Fibroblast of skin of abdomen (primary cell): ENCODE measurements at places on chromosomes 12 and 14.

- peak; percentile 3 for DNase-seq
Observed at GRCh38 chr14:98692832-98693231, 579.2 kb downstream of the BCL11B start.

- no peak for DNase-seq
Observed at GRCh38 chr12:70670948-70671347, 33.7 kb upstream of the PTPRB start.

GRCh38 chr12:22312336-22312735 lies 22.2 kb downstream of the ST8SIA1 start:
- DNase-seq = peak; percentile 37

DNA sequence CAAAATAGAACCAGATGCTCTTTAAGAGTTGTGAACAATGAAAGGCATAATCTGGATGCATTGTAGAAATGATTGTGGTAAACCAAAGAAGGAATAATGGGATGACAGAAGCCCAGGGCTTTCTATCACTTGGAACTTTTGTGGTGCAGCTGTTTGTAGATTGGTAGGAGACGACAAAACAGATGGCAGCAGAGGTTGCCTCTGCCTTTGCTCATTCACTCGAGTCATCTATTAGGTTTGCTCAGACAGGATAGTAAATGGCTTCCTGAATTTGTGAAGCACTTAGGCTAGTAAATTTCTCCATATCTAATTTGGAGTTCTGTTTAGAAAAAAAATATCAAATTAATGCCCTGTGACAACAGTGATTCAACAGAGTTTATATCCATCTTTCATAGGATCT lies 78.4 kb downstream of the FGD4 start:
- DNase-seq = peak; percentile 43

DNA sequence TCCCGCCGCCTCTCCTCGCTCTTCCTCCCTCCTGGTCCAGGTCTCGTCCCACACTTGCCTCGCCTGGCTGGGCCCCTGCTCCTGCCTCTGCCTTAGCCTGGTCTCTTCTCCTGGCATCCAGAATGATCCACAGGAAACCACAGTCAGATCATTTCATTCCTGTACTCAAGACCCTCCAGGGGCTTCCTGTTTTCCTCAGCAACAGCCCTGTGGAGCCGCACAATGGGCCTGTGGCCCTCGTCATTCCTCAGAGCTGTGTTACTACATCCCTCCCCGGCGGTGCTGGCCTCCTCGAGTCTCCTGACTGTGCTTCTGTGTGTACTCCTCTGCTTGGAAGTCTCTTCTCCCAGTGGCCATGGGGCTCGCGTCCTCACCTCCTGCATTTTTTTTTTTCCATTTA lies 20.1 kb downstream of the ATP6V0A2 start:
- DNase-seq = no peak

DNA sequence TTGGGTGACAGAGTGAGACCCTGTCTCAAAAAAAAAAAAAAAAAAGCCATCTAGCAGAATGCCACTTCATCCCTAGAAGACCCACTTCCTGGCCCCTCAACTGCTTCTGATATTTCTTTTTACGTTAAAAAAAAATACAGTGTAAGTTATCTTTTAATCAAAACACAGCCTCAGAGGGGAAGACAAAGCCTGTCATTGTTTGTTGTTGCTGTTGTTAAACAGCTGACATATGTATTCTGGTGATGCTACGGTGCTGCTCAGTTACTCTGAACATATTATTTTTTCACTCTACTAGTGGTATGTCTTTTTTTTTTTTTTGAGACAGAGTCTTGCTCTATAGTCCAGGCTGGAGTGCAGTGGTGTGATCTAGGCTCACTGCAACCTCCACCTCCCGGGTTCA lies 75.4 kb downstream of the PAPLN start:
- no peak for DNase-seq

GRCh38 chr12:45348311-45348710 lies 132.4 kb downstream of the ANO6 start:
- no peak for DNase-seq

GRCh38 chr12:113131556-113131955 lies 4.0 kb downstream of the RASAL1 start:
- DNase-seq = no peak

DNA sequence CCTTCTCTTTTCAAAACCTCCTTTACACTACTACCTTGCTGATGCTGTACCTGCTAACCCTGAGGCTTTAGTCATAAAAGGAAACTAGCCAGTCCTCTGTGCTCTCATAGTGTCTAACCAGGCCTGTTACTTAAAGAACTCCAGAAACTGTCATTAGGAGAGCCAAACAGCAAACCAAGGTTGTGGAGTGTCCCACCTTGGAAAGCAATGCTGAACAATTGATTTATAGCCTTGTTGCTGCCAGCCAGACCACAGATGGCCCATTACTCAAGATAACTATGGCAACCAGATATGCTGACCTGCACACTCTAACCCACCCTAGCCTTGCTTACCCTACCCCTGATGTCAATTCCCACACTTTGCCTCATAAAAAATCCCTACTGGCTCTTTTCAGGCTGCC lies 26.5 kb upstream of the BCAT1 start:
- peak; percentile 6 for DNase-seq
